ENCODE measurements at places on chromosomes 1 and 21.

- no peak for DNase-seq
Measured at GRCh38 chr1:225688345-225688744, 35.4 kb upstream of the ENAH start.

- DNase-seq: no peak
Measured at GRCh38 chr1:226633541-226634165, 85.1 kb downstream of the STUM start.

GRCh38 chr1:86155807-86156565 is 586 bp downstream of the COL24A1 start:
- DNase-seq: no peak

DNA sequence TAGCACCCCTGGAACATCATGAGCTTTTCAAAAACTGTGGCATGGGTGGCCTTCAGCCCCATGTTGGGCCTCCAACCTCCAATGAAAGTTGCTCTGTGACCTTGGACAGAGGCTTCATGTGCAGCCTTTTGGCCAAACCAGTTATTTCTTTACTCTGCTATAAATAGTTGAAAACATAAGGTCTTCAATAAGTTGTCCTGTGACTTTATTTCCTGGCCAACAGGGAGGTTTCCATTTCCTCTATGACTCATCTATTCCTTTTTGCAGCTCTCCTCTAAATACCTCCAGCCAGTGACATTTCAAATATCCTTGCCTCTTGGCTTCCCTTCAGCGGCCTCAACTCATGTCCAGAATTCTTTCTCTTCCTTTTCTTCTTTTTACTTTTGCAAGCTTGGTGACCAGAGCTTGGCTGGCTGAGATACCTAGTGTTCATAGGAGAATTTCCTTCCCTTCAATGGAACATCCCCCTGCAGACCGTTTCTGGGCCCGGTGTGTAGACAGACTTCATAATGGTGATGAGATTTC is 22.7 kb upstream of the TRIM67 start:
- DNase-seq: no peak

DNA sequence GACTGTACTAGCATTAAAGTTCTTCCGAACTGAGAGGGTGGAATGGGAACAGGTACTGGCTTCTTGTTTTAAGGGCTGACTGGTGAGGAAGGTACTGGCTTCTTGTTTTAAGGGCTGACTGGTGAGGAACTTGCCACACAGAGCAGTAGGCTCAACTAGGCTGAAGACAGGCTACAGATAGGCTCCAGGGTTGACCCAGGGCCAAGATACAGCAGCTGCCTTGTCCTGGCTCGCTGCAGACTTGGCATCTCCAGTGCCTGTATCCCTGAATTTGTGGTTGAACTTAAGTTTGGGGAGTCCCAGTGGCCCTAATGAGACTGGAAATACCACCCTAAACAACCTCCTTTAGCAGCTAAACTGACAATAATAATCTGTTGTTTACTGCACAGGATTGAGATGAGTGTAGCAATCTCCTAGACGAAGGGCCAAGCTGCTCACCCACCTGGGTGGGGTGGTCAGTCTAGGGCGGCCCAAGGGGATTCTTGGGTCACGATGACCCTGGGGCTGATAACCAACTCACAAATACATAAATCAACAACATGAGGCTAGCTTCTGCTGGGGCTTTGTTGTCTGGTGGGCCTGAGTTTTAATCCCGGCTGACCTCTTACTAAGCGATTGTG is 227.1 kb downstream of the DISC1 start:
- no peak for DNase-seq

GRCh38 chr1:63653976-63654375 is 60.8 kb downstream of the PGM1 start:
- DNase-seq: no peak

DNA sequence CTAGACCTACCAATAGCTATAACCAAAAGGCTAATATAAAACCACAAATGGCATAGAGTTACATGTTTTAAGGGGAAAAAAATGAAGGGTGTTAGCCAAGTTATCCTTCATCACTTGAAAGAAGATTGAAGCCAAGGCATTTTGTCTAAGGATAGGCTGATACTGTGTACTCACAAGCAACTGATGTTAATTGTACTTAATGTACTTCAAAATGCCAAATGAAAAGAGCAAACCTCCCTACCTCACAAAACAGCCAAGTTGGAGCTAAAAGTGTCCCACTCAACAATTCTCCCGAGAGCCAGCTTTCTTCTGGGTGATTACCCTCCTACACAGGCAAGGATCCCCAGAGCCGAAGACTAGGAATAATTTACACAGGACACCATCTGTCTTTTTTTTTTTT is 4.4 kb upstream of the IGSF3 start:
- DNase-seq: no peak

DNA sequence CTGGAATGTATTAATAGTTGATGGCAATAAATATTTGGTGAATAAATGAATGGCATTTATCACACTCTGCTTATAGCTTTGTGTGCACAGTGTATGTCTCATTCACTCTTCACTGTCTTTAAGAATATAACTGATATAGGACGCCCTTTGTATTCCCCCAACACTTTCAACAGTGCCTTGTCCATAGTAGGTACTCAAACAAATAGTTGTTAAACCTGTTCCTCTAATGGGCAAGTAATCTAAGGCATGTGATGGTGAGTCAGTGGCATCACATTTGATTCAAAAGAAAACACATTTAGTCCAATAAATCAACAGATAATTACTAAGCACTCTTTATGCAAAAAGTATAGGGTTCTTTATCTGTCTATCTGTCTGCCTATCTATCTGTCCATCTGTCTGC is 11.2 kb upstream of the RXRG start:
- DNase-seq: no peak

DNA sequence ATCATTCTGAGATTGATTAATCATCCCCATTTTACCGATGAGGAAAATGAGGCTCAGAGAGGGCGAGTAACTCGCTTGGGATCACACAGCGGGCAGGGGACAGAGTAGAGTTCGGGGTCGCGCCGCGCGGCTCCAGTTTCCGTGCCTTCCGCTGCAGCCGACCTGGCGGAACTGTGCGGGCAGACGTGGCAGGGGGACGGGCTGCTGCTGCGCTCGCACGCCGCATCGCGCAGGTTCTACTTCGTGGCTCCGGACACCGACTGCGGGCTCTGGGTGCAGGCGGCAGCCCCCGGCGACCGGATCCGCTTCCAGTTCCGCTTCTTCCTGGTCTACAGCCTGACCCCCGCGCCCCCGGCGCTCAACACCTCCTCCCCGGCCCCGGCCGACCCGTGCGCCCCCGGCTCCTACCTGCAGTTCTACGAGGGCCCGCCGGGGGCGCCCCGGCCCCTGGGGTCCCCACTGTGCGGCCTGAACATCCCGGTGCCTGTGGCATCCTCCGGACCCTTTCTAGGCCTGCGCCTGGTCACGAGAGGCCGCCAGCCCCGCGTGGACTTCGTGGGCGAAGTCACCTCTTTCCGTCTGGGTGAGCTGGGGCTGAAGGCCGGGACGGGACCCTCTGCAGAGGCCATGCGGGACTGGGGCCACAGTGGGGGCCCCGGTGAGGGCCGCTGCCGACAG is 2.3 kb downstream of the LDLRAD2 start:
- DNase-seq: no peak

- no peak for DNase-seq
Measured at GRCh38 chr1:236058141-236058934, 6.6 kb downstream of the NID1 start.

DNA sequence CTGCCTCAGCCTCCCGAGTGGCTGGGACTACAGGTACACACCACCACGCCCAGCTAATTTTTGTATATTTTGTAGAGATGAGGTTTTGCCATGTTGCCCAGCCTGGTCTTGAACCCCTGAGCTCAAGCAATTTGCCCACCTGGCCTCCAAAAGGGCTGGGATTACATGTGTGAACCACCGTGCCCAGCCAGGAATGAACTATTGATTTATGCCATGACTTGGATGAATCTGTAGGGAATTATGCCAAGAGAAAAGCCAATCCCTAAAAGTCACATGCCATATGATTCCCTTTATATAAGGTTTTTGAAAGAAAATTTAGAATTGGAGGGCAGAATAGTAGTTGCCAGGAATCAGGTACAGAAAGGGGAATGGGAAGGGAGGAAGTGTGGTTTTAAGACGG is 19.1 kb upstream of the SLC45A3 start:
- DNase-seq: no peak

DNA sequence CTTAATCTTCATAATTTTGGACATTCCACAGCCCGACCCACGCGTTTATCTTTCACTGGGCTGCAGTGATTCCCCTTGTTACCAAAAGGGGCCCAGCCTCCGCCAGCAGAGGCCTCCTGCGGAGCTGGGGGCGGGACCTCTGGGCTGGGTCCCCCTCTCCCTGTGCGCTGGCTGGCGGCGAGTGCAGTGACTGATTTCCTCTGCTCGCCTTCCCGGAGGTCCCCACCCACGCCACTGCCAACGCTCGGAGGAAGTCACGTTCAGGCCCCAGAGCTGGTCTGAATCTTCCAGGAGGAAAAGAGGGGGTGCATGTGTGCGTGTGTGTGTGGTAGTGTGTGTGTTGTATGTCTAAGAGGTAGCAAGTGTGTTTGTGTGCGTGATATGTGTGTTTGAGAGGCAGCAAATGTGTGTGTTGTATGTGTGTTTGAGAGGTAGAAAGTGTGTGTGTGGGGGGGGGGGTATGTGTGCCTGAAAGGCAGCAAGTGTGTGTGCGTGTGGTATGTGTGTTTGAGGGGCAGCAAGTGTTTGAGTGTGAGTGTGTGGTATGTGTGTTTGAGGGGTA is 35.0 kb upstream of the JAK1 start:
- no peak for DNase-seq

DNA sequence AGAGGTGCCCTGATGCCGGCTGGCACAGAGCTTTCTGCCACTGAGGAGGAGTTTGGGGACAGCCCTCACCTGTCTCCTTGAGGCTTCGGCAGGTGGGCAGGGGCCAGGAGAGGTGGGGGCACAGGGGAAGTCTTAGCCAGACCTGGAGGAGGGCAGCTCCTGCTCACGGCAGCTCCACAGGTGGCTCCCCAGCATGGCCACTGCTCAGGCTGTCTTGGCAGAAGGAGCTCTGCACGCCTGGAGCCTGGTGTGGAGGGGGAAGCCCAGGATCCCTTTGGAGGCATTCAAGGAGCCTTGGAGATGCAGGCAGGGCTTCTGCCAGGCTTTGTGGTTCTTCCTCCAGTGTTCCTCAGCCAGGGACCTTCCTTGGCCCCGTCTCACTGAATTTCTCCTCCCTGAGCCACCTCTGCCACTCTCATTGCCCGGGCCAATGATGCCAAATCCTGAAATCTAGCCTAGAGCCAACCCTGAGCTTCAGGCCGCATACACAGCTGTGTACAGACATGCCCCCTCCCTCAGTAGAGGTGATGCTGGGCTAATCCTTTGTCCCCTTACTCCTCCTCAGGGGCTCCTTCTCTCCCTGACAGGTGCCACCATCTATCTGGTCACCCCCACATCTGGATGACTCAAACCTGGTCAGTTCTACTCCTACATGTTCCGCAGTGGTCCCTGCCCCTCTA is 251.8 kb upstream of the VAMP3 start:
- no peak for DNase-seq

- no peak for DNase-seq
Measured at GRCh38 chr1:207003210-207003609, 29.3 kb downstream of the C1orf116 start.

DNA sequence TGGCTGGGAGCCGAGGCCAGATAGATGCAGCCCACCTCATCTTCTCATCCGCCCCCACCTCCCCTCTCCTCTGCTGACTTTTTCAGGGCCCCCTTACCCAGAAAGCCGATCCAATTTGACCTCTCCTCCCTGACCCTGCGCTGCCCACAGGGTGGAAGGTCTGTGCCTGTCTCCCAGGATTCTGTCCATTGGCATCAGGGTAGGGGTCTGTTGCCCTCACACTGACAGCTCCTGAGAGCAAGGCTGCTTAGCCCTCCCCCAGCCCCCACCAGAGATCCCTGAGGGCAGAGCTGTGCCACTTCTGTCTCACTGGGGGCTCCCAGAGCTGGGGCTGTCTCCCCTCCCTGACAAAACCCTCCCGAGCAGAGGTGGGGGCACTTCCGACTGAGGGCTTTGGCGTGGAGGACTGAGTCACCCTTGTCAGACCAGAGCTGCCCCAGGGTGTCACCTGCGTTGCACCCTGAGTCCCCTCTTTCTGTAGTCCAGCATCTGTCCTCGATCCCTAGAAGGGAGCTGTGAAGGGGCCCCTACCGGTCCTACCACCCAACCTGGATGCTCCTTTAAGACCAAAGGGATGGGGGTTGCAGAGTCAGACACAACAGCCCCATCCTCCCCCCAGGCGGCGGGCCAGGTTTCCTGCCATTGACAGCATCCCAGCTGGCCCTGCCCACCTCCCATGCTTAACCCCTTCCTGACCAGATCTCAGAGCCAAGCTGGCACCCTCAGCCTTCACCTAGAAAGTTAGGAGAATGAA is 2.4 kb upstream of the FAM110D start:
- DNase-seq: no peak

DNA sequence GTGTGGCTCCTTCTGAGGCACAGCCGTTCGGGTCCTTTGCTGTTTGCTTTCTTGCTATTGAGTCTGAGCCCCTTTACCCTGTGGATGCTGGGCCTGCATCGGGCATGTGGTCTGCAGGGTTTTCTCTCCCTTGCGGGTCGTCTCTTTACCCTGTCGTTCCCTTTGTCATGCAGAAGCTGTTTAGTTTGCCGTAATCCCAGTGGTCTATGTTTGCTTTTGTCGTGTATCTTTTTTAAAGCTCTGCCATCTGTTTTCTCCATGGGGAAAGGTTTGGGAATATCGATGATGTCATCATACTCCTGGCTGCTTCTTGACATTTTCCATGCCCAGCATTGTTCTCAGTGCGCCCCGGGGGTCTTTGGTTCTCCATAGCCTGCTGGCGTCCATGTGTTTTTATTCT is 68.2 kb downstream of the AGPAT3 start:
- no peak for DNase-seq

DNA sequence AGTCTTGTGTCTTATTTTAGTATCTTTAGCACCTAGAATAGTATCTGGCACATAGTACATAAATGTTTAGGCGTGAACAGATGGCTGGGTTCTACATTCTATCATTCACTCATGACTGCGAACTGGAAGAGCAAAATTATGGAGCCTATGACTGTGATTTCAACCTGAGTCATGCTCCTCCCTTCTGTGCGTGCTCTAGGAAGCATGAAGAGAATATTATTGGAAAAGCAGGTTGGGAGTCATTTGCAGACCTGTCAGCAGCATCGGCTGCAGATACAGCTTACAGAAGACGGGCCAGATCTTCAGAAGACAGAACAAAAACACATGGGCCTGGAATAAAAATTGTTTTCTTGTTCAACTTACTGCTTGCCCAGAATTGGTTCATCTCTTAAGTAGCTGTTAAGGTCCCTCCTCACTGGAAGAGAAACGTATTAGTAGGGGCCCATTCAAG is 344.0 kb upstream of the USP24 start:
- no peak for DNase-seq
